Coronary artery (tissue), 2 donors: ENCODE measurements at places on chromosomes 13 and 19.
A peak's percentile ranks its signal among the peaks of the same experiment; 100 is the strongest.

GRCh38 chr19:49710372-49710951 lies 19.5 kb downstream of the CPT1C start:
- DNase-seq, result no peak

DNA sequence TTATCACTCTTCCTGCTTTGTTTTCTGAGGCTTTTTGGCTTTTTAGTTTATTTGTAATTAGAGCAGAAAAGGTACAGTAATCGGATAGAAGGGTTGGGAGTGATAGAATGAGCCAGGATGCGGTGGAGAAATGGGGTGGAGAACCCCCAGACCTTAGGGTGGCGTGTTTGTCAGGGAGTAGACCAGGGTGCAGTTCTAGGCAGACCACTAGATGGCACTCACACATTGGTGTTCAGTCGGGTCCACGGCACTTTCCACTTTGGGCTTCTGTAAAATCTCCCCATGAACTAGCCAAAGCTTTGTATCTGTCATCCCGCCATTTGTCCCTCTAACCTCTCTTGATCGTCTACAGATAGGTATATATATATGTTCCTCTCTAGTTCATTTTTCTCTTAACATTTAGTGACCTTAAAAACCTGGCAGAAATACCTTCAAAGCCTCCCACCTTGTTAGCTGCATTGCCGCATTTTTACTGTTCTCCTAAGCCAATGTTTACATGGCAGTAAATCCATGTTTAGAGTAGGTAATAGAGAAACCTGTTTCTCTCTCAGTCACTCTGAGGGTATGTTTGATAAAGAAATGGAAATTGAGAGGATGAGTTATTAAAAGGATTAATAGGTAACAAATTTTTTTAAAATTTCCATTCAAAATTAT lies 154.9 kb downstream of the TM9SF2 start:
- DNase-seq, result no peak

- peak; percentile 53 for DNase-seq
These were observed 167.8 kb upstream of the SOX1 start for GRCh38 chr13:111898956-111899713.

GRCh38 chr19:12938779-12939601 lies 581 bp downstream of the CALR start:
- DNase-seq, result no peak

GRCh38 chr19:10219678-10220077 lies 11.5 kb downstream of the S1PR2 start:
- DNase-seq, result no peak

GRCh38 chr13:46341112-46341711 lies 45.8 kb downstream of the RUBCNL start:
- DNase-seq, result no peak

- no peak for DNase-seq
These were observed 13.4 kb upstream of the C19orf33 start for GRCh38 chr19:38290631-38291147.
